ENCODE measurements at places on chromosomes 1 and 21.

GRCh38 chr21:45984584-45985095 is 3.1 kb downstream of the COL6A1 start:
- no peak for DNase-seq

DNA sequence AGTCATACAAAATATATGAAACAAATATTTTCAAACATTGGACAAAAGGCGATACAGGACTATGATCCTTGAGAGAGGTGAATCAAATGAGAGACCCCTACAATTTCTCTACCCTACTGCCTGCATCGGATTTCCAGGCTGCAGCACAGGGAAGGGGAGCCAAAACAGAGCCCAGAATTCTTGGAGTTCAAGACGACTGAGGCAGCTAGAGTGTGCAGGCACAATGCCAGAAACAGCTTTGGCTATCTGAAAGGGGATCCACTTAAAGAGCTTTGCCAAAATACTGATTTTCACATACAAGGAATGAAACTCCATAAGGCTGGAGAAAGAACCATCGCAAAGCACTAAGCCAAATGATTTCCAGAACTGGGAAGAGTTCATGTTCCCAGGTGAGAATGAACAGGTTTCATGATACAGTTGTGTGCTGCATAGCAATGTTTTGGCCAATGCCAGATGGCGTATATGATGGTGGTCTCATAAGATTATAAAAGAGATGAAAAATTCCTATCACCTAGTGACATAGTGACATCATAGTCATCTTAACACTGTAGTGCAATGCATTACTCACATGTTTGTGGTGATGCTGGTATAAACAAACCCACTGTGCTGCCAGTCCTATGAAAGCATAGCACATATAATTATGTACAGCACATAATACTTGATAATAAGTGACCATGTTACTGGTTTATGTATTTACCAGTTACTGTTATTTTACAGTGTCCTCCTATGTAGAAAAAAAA is 77.5 kb downstream of the KCND3 start:
- no peak for DNase-seq

DNA sequence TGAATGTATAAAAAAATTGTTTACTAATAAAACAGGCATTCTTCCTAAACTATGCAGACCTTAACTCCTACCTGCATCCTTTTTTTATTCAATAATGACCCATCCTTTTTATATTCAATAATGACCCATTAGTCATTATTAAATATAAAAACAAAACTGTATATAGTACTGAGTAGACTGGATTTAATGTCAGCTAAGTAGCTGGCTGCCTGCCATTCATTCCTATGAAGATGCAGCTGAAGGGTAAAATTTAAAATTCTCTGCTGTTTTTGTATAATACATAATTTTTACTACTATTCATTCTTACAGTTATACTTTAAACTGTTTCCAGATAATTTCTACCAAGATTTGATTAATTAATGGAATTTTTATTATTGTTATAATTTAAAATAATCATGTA is 79.3 kb downstream of the DENND1B start:
- DNase-seq, result no peak

DNA sequence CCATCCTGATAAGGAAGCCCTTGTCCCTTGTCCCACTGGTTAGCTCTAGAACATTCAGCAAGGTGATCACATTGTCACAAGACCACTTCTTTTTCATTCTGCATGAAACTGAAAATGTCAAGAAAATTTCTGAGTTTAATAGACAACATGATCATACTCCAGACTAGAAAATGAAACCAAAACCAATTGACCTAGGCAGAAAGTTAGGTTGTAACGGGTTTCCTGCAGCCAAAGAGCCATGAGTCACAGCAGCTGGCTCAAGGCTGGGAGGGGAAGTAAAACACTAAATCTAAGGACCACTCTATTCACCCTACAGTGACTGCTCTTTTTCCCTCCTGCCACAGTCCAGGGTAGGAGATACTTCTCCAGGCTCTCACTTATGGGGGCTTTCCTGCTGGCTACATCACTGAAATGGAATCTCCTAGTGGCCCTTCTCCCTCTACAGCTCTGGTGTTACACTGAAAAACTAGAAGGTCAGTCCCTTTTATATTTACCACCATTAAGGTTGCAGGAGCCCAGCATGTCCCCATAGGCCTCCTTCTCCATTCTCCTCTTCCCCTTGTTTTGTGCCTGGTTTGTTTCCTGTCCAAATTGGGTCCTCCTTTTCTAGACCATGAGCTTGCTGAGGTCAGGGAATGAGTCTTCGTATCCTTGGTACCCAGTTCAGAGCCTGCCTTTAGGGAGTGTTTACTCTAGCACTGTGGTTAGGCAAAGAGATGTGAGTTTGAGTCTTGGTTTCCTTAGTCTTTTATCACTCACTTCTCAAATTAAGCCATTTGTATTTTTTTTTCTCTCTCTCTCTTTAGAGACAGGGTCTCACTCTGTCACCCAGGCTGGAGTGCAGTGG is 236.5 kb upstream of the JUN start:
- no peak for DNase-seq

DNA sequence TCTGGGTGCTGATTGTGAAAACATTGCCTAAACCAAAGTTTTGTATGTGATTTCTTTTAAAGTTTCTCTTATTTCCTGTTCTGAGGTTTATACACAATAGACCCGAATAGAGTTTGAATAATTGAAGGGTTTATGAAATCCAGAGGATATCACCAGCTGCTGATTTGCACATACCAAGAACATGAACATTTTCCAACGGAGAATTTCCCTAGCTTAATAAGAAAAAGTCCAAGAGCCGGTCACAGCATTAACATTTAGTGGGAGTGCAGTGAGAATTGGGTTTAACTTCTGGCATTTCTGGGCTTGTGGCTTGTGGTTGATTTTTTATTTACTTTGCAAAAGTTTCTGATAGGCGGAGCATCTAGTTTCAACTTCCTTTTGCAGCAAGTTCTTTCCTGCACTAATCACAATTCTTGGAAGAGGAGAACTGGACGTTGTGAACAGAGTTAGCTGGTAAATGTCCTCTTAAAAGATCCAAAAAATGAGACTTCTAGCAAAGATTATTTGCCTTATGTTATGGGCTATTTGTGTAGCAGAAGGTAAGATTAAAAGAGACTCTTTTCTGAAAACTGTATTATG is at the start of gene CFH:
CFH (plus strand) TSS at position 407 of the 579 bp plus-strand sequence; CDS start at position 482, 75 bp downstream.
- DNase-seq, result no peak

DNA sequence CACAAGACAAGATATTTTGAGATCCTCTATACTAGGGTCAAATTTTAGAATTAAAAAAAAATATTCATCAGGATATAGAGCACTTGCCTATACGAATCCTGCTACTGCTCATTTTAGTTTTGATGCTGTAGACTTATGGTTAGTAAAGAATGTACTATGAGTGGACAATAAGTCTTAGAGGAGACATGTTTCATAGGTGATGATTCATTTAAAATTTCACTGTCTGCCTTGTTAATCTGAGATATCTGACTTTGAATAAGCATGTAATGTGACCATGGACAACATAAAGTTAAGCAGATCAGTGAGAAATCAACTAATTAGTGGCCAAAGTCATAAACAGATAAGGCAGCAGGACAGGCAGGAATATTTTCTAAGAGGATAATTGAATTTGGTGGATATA is 106.8 kb upstream of the HP1BP3 start:
- no peak for DNase-seq

GRCh38 chr1:231493421-231494185 is 34.9 kb upstream of the TSNAX start:
- DNase-seq, result no peak

DNA sequence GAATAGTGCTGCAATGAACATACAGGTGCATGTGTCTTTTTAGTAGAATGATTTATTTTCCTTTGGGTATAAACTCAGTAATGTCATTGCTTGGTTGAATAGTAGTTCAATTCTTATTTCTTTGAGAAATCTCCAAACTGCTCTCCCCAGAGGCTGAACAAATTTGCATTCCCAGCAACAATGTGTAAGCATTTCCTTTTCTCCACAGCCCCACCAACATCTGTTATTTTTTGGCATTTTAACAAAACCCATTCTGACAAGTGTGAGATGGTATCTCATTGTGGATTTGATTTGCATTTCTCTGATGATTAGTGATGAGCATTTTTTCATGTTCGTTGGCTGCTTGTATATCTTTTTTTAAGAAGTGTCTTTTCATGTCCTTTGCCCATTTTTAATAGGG is 21.9 kb upstream of the EEIG2 start:
- DNase-seq, result no peak

DNA sequence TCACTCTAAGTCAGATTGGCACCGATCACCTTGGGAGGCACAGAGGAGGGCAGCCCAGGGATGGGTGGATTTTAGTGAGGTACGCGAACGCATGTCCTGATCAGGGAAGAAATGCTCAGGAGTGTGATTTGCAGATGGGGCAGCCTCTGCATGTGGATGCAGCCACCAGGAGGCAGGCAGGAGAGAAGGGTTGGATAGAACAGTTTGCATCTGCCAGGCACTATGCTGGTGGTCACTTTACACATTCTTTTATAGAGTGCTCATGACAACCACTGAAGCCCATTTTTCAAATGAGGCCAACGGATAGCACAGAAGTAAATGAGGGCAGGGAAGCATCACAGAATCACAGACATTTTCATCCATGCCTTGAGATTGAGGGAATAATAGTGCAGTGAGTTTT is 5.7 kb downstream of the LAMB3 start:
- no peak for DNase-seq

- no peak for DNase-seq
These were observed 1348.0 kb downstream of the MRPL39 start for GRCh38 chr21:24259241-24259640.

- no peak for DNase-seq
These were observed 16.5 kb upstream of the UTS2 start for GRCh38 chr1:7869136-7869920.

DNA sequence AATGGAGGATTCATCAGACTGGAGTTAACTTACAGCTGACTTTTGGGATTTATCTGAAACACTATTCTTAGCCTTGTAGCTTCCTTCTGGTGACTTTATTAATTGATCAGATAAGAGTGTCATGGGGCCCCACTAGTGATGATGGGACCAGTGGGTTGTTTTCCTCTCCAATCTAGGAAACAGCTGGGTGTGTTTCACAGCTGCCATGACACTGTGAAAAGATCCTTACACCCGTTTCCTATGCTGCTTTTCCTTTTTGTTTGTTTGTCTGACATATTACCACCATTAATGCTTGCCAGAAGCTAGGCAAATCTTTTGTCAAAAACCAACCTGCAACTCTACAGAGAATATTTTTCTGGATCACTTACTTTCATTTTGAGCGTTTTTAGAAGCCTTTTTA is 86.2 kb downstream of the ZBTB18 start:
- DNase-seq, result no peak

DNA sequence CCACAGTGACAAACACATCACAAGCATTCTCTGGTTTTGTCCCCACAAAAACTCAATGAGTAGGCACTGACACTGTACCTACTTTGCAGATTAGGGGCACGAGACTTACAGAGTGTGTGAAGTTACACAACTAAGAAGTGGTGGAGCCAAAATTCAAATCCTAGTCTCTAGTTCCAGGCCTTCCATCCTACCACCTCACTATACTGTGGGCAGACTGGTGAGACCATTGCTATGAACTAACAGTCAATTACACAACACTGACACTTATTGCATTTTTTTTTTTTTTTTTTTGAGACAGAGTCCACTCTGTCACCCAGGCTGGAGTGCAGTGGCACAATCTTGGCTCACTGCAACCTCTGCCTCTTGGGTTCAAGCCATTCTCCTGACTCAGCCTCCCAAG is 71.4 kb downstream of the KCNN3 start:
- DNase-seq, result no peak

DNA sequence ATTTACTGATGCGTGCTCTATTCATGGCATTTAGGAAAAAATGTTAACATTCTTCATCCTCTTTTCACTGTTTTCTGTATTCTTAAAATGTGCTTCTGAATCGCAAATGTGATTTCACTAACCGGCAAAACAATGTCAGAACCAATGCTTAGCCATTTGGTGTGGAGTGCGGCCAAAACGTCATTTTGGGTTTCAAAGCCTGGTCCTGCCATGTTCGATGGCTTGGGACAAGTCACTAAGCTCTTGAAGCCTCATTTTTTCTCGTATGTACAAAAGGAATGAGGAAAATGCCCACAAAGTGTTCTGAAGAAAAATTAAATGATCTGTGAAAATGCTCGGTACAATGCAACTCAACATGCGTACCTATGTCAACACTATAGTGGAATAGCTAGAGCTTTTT is 175.3 kb downstream of the APP start:
- no peak for DNase-seq

- no peak for DNase-seq
These were observed 403.7 kb downstream of the SIPA1L2 start for GRCh38 chr1:232226197-232226712.

DNA sequence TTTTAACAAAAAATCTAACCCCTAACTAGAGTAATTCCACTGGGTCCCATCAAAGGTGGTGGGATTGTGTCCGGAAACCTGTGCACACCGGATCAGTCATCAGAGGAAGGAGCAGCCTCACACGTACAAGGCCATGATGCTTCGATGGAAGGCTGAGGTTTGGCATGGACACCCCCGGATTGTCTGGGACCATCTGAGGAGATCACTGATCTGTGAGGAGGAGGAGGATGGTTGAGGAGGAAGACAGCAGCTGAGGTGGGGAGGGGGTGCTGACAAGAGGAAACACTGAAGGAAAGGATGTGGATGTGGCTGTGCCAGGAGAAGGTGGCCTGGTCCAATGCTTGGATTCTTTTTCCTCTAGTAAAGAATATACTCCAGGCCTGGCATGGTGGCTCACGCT is 41.3 kb downstream of the GPR161 start:
- no peak for DNase-seq

DNA sequence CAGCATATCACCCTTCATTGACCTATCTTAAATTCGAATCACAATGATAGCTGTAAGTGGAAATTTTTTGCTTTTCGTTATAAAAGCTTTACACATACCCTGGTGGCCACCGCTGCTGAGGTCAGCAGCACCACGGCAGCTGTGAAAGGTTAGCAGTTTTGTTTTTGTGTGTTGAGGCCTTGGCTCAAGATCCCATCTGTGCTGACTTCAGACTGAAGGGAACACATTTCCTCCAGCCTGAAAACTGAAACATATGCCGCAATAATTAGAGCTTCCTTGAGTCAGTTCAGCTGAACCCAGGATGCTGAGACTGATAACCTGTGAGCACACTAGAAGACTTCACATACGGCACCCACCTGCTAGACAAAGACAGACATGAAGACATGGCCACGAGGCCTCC is 103.0 kb downstream of the SMYD3 start:
- no peak for DNase-seq

GRCh38 chr1:89888480-89889322 is 67.9 kb downstream of the LRRC8D start:
- DNase-seq, result no peak

DNA sequence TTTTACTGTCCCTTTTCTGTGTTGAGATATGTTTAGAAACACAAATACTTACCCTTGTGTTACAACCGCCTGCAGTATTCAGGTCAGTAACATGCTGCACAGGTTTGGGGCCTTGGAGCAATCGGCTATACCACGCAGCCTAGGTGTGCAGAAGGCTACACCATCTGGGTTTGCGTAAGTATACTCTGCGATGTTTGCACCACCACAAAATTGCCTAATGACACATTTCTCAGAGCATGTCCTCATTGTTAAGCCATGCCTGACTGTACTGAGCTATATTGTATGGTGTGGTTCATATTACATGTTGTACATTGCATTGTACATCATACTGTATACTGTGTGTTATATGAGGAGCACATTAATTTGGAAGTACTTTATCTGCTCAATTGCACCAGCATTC is 247.4 kb downstream of the RHOU start:
- no peak for DNase-seq
